Stimulated activated CD8-positive, alpha-beta memory T cell treated with anti-CD3 and anti-CD28 coated beads, Interleukin-4, amount 100 ng/mL, for 1 hour (primary cell): ENCODE measurements at places on chromosomes 11 and 22.

- DNase-seq, result no peak
Measured at GRCh38 chr11:499201-500076, 7.6 kb downstream of the RNH1 start.

DNA sequence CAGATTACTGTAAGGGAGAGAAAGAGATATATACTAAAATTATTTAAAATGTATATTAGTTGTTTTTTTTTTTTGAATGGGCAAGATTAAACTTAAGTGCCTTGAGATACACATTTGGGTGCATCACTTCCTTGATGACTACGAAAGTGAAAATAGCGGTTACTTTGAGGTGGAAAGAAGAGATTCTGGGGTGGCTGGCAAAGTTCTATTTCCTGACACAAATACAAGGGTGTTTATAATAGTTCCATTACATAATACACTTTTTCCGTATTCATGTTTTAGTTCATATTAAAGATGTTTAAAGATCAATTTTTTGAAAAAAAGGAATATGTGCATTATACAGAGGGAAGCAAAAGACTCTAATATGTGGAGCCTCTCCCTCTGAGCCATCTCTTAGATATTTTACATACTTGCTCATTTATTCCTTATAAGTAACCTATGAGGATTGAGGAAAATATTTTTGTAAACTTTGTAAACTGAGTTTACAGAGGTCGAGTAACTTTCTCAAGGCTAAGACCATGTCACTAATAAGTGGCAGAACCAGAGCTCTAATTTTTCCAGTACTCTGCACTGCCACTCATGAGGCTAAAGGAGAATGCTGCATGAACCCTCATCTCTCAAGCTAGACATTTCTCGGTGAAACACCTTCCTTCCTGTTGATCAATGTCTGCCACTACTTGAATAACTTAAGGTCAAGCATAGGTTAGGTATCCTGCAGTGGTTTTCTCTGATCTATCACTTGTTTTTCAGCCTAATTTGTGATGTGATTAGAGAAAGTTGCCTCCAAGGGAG, 58.6 kb downstream of the DDIAS start:
- peak; percentile 16 for DNase-seq

- no peak for DNase-seq
Measured at GRCh38 chr11:76120513-76121101, 85.7 kb downstream of the WNT11 start.

- peak; percentile 16 for DNase-seq
Measured at GRCh38 chr11:75474878-75475766, 42.1 kb upstream of the KLHL35 start.

DNA sequence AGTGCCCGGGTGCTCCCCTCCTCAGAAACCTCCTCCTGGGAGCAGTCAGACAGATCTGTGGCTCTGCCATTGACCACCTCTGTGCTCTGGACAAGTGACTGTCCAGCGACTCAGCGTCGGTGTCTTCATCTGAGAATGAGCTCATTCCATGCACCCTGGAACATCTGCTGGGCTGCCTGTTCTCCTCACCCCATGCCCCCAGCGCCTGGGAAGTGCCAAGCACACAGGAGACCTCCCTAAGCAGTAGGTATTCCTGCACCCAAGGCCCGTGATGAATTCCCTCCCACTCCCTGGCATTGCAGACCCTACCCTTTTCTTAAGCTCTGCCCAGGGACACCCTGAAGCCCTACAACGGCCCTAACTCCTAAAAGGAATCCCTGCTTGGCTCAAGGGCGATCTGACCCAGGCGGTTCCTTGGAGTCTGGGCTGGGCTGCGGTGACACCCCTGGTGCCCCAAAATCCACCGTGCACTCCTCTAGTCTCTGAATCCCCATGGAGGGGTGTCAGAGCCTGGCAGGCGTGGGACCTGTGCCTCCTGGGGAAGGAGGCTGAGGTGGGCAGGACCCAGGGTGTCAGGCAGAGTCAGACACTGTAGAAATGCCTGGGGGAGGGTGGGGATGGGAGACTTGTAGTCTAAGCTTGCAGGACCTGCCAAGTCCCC, 92.0 kb downstream of the CEP164 start:
- no peak for DNase-seq

- DNase-seq, result no peak
Measured at GRCh38 chr11:93567401-93567895, 24.3 kb upstream of the SMCO4 start.

- no peak for DNase-seq
Measured at GRCh38 chr11:131868629-131869507, 498.5 kb downstream of the NTM start.

DNA sequence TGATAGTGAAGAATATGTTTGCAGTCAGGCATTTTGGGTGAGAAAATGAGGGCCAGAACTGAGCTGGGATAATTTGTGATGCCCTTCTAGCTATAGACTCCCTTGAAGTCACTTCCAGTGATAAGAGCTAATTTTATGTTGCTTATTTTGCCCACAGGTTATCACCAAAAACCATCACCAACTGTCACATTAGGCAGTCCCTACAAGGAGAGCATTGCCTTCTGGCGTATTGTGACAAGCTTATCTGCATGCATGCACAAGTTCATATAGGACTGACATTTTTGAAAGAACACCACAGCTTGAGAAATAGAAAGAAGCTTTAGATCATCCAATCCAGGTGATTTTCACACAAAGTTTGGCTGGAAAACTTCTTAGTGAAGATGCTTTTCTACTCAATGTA, 735.3 kb upstream of the RAG2 start:
- DNase-seq, result no peak

GRCh38 chr11:70742553-70743291, 344.4 kb downstream of the CTTN start:
- DNase-seq, result no peak

GRCh38 chr22:44782363-44782963, 30.1 kb downstream of the ARHGAP8 start:
- DNase-seq, result no peak

GRCh38 chr22:45870011-45870410, 107.0 kb downstream of the WNT7B start:
- no peak for DNase-seq

- DNase-seq, result no peak
Measured at GRCh38 chr11:90326647-90327046, 103.8 kb upstream of the CHORDC1 start.

GRCh38 chr11:73140213-73141030, 1.7 kb downstream of the FCHSD2 start:
- DNase-seq, result no peak

DNA sequence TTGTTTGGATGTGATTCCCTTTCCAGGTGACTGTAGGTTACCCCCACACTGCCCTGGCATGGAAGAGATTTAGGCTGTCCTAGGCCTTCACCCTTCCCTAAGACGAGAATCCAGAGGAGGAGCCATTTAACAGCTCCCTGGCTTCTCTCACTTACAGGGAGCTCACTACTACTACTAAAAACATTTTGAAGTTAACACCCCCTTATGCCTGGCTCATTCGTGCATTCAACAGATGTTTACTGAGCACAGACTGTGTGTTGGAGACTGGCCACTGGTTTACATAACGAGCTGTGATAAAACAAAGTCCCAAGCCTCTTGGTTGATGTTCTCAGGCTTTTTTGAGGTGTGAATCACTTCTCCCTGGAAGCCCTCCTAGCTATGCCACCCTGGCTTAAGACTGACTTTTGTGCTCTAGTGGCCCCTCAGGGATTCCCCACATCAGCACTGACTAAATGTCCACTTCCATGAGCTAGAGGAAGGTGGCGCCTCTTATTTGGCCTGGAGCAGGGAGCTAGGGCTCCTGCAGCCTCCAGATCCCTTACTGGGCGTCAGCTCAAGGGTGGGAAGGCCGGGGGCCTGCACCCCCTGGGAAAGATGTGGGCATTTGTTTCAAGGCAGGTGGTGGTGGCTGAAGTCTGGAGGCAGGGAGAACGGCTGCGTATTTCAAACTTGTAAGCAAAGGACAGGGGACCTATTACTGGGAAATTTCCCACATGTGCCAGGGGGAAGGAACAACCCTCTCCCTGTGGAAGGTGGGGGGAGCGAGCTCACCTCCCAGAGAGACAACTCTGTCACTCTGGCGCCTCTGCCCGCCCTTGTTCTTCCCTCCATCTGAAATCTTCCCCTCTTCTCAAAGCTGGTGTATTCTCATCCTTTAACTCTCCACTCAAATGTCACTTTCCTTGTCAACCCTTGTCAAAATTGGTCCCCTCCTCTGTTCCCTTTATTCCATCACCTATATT, 19.4 kb upstream of the MALAT1 start:
- no peak for DNase-seq

DNA sequence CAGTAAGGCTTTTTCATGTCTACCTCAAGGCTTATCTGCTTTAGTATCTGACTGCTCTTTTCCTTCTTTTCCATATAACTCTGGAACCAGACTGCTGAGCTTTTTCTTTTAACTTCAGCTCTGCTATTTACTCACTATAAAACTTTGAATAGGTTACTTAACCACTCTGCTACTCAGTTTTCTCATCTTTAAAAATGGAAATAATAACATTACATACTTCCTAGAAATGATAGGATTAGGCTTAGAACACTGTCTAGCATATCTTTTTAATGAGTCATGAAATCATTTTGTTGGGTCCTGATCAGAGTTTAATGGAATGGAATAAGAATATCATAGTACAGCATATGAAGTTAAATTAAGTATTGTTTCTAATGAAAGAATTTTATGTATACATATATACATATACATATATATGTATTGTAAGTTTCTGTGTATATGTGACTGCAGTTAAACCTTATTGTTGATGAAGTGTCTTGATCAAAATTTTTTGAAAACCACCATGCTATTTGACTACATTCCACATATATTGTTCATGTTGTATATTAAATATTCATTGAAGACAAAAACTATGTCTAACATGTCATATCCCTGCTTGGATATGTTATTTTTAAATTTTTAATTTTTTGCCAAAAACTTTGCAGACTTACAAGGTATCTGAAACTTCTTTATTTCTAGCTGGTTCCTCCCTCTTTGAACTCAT, 120.2 kb downstream of the METTL15 start:
- no peak for DNase-seq

GRCh38 chr11:92306966-92307510, 82.4 kb downstream of the FAT3 start:
- no peak for DNase-seq

DNA sequence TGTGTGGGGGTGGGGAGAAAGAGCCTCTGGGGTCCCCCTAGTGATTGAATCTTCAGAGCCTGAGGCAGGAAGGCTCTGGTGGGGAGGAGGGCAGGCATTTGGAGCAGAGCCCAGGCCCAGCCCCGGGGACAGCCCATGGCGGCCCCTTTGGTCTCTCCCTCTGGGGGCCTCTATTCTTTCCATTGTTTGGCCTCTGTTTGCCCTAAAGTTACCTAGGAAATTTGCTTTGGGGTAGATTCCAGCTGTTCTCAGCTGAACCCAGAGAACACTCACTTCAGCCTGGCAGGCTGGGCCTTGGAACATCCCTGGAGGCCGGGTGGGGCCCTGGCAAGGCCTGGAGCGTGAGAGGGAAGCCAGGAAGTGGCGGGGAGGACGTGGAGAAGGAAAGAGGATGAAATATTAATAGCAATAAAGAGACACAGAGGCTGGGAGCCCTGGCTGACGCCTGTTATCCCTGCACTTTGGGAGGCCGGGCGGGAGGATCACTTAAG, 22.9 kb upstream of the A4GALT start:
- DNase-seq, result no peak

DNA sequence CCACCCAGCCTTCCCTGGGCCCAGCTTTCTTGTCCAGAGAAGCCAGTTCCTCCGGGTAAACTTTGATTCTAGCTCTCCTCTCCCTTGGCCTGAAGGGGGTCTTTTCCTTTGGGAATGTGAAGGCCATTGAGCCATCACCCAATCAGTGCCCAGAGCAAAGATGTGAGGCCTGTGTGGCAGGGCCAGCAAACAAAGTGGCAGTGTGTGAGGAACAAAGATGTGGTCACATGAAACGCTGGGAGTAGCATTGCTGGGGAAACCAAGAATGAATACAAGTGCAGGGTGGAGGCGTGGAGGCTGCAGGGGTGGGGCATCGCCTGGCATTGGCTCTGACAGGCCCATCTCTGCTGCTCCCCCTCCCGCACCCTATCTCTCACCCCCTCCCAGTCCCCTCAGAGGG, 91.9 kb upstream of the BID start:
- no peak for DNase-seq

GRCh38 chr11:119729951-119730613, 1.1 kb upstream of the NECTIN1 start:
- DNase-seq, result no peak

- no peak for DNase-seq
Measured at GRCh38 chr11:69115586-69116560, 39.9 kb upstream of the SMIM38 start.

DNA sequence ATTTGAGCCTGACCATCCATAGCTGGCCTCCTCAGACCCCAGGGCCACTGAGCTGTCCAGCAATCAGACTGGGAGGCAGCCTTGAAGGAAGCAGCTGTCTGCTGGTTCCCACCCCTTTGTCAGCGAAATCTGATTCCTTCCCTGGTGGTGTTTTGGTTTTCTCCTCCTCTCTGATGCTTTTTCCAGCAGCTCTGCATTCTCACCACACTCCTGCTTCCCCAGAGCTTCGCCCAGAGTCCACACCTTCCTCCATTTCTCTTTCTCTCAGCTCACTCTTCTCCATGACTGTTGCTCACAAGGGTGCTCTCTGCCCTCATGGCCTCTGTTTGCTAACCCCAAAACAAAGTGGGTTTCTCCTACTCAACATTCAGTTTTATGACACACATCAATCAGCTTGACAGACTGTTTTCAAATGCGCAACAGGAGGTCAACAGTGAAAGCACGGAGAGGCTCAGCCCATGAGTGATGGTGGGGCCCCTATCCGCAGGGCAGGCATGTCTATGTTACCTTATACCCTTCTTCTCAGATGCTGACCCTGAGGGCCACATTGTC, 130.6 kb upstream of the MTNR1B start:
- no peak for DNase-seq

DNA sequence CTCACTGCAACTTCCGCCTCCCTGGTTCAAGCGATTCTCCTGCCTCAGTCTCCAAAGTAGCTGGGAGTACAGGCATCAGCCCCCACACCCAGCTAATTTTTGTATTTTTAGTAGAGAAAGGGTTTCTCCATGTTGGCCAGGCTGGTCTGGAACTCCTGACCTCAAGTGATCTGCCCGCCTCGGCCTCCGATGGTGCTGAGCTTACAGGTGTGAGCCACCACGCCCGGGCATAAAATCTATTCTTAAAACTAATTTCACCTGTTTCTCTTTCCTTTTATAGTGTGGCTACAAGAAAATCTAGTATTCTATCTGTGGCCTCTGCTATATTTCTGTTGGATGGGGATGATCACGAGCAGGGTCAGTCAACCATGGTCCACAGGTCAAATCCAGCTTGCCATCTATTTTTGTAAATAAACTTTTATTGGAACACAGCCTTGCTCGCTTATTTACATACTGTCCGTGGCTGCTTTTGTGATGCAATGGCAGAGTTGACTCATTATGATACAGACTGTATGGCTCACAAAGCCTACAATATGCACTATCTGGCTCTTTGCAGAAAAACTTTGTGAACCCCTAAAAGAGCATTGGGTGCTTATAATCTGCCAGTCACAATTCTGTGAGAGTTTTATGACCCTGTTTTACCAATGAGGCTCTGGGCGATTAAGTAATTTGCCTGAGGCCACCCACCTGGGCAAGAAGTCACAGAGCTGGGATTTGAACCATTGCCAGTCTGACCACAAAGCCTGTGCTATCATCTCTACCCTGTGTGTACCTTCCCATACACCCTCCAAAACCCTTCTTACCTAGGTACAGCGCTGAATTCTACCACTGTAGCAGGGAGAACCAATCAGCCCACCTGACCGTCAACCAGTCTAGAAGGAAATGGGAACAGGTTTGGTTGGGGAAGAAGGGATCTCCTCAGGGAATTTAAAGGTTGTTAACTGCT, 28.3 kb downstream of the SLC1A2 start:
- no peak for DNase-seq
